Right atrium auricular region (tissue), 2 donors: ENCODE measurements at places on chromosomes 7 and 10.

GRCh38 chr7:50141854-50142253, 48.8 kb upstream of the ZPBP start:
- H3K36me3 ChIP-seq, result no peaks in the 10 kb centered on the region
- H3K4me3 ChIP-seq, result no peak overlapping the region
- no peaks in the 10 kb centered on the region for H3K4me1 ChIP-seq
- H3K27me3 ChIP-seq, result no peaks in the 10 kb centered on the region
- DNase-seq, result no peak
- no peak overlapping the region for H3K27ac ChIP-seq

- H3K27ac ChIP-seq, result no peak overlapping the region
- no peak overlapping the region for H3K4me3 ChIP-seq
- no peaks in the 10 kb centered on the region for H3K27me3 ChIP-seq
- DNase-seq, result no peak
- no peaks in the 10 kb centered on the region for H3K36me3 ChIP-seq
These were observed 136.6 kb downstream of the AHR start for GRCh38 chr7:17434841-17435692.

DNA sequence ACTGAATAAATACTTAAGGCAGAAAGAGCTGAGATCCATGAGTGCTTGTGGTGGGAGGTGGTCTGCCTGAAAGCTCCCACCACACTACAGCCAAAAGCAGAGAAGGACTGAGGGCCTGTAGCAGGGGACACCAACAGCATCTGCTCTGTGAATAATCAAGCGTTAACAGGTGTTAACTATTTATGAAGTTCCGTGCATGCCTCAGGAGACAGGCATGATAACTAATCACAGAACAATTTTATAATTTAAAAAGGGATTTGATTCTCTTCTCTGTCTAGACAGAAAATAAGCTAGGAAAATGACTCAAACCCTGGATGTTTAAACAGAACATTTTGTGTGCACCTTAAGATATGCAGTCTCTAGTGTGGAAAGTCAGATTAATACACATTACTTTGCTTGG, 61.5 kb upstream of the GHITM start:
- H3K4me1 ChIP-seq, result no peaks in the 10 kb centered on the region
- no peak overlapping the region for H3K4me3 ChIP-seq
- H3K36me3 ChIP-seq, result no peaks in the 10 kb centered on the region
- H3K27me3 ChIP-seq, result no peaks in the 10 kb centered on the region

GRCh38 chr7:54037873-54038272, 504.3 kb upstream of the VSTM2A start:
- H3K27me3 ChIP-seq, result no peaks in the 10 kb centered on the region
- DNase-seq, result no peak
- no peaks in the 10 kb centered on the region for H3K4me1 ChIP-seq
- no peak overlapping the region for H3K4me3 ChIP-seq
- H3K27ac ChIP-seq, result no peak overlapping the region

GRCh38 chr7:73988197-73988596, 39.8 kb upstream of the ELN start:
- no peak overlapping the region for H3K4me3 ChIP-seq
- no peaks in the 10 kb centered on the region for H3K27me3 ChIP-seq
- no peaks in the 10 kb centered on the region for H3K36me3 ChIP-seq

GRCh38 chr7:1140476-1141104, 19.4 kb downstream of the ZFAND2A start:
- no peaks in the 10 kb centered on the region for H3K27me3 ChIP-seq
- H3K36me3 ChIP-seq, result no peaks in the 10 kb centered on the region

DNA sequence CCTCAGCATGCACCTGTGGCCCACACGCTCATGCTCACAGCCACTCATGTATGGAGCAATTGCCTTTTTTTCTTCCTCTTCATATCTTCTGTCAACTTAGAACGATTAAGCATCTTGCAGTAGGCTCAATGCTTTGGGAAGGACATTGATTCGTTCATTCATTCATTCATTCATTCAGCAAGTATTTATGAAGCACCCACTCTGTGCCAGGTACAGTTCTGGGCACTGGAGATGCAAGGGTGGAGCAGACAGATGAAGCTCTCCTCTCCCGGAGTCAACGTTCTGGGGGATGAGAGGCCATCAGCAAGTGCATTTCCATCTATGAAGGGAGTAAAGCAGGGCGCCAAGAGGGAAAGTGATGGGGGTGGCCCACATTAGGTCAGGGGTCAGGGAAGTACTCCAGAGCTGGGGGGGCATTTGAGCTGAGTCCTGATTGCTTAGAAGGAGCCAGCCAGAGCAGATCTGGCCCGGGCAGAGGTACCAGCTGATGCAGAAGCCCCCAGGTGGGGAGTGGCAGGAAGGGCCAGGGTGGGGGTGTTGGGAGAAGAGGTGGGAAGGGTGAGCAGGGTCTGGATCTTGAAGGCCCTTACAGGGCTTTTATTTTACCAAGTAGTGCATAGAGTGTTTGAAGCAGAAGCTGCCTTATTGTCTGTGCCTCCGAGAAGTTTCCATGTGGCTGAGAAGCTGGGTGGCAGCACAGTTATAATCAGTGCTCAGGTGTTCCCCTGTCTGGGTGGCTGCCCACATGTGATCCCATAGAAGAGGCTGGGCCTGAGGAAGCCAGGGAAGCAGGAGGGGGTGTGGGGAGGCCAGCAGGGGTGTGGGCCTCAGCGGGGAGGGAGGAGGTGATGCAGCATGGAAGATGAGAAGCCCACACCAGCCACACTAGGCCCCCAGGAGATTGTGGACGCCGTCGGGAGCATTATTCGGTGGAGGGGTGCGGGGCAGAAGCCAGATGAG, 36.2 kb downstream of the CHST3 start:
- peaks cover 69% of the 10 kb centered on the region for H3K4me1 ChIP-seq
- peak overlapping the region; percentile 87 for H3K27ac ChIP-seq
- H3K27me3 ChIP-seq, result no peaks in the 10 kb centered on the region
- DNase-seq, result no peak
- H3K36me3 ChIP-seq, result no peaks in the 10 kb centered on the region
- H3K4me3 ChIP-seq, result no peak overlapping the region

- H3K27ac ChIP-seq, result no peak overlapping the region
- H3K27me3 ChIP-seq, result no peaks in the 10 kb centered on the region
- H3K4me3 ChIP-seq, result no peak overlapping the region
- DNase-seq, result no peak
These were observed 13.8 kb upstream of the RFC2 start for GRCh38 chr7:74267756-74268565.

DNA sequence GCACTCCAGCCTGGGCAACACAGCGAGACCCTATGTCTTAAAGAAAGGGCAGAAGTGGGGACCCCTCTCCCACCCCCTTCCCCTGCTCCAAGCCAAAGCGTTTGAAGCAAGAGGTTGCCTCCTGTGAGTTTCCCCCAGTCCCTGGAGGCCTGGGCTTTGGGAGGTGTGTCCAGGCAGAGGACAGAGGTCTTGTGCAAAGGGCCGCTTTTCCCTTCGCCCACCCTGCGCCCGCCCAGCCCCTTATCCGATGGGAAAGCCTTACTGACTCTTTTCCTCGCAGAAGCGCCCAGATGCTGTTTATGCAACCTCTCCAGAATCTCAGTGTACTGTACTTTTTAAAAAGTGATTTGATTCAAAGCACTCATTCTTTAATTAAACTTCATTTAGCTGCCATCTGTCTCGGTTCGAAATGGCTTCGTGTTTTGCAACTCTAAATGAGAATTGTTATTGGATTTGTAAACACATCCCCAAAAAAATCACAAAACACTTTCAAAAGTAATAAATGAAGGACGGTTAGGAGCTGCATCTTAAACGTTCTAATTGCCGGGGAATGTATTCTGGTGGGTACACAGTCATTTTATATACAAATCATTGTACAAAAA, 50.5 kb upstream of the GTF2I start:
- H3K27ac ChIP-seq, result peak overlapping the region; percentile 51
- peak overlapping the region; percentile 19 for H3K4me3 ChIP-seq
- no peaks in the 10 kb centered on the region for H3K4me1 ChIP-seq
- H3K27me3 ChIP-seq, result no peaks in the 10 kb centered on the region
- no peak for DNase-seq

GRCh38 chr7:82678259-82678658, 234.7 kb upstream of the CACNA2D1 start:
- no peak overlapping the region for H3K27ac ChIP-seq
- H3K4me1 ChIP-seq, result no peaks in the 10 kb centered on the region
- DNase-seq, result no peak
- H3K27me3 ChIP-seq, result no peaks in the 10 kb centered on the region

DNA sequence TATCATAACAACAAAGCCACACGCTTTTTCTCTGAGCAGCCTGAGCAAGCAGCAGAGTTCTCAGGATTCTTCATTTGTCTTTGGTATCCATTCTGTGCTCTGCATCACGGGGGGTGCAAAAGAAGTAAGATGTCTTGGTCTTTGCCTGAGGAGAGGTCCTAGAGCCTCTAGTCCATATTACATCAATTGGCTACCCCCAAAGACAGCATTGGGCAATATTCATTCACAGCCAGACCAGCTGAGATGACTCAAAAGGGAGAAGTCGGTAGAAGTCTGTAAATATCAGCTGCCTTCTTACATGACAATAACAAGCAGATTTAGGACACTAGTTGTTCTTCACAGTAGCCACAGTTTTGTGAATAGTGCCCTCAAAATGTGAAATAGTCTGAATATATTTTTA, 66.6 kb downstream of the FZD1 start:
- no peak overlapping the region for H3K27ac ChIP-seq
- H3K27me3 ChIP-seq, result no peaks in the 10 kb centered on the region
- no peak for DNase-seq

DNA sequence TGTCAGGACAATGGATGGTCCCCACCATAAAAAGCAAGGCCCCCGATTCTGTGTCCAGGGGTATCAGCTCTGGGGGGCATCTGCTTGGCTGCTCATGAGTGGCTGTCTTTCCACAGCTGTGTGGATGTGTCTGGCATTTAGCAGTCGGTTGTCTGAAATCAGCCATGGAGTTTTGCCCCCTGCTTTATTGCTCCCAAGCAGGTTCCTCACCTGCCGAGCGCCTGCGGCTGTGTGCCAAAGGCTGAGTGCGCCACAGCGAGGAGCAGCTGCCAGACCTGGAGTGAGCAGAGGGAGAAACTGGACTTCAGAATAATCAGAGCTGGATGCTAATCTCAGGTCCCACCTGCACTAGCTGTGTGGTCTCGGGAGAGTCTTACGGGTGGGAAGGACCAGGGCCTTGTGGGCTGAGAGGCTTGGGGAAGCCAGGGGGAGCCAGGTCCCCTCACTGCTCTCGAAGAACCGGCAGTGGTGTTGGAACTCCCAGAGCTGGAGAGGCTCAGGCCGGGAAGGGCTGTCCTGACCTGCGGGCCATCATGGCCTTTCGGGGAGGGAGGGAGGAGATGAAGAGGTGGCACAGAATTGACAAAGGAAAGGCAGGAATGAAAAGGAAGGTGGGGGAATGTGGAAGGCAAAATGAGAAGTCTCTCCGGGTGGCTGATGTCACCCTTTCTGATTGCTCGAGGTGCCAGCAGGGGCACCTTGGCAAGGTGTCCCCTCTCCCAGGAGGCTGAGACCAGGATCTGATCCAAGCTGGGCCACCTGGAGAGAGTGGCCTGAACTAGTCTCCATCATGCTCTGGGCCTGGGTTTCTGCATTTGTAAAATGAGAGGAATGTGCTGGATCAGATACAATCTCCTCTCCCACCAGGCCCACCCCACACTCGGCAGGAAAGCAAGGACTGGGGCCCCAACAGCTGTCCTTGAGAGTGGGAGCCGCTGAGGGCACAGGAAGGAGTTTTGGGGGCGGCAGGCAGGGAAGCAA, 30.2 kb upstream of the LEP start:
- H3K4me3 ChIP-seq, result no peak overlapping the region
- no peak for DNase-seq
- H3K36me3 ChIP-seq, result no peaks in the 10 kb centered on the region
- no peak overlapping the region for H3K27ac ChIP-seq

DNA sequence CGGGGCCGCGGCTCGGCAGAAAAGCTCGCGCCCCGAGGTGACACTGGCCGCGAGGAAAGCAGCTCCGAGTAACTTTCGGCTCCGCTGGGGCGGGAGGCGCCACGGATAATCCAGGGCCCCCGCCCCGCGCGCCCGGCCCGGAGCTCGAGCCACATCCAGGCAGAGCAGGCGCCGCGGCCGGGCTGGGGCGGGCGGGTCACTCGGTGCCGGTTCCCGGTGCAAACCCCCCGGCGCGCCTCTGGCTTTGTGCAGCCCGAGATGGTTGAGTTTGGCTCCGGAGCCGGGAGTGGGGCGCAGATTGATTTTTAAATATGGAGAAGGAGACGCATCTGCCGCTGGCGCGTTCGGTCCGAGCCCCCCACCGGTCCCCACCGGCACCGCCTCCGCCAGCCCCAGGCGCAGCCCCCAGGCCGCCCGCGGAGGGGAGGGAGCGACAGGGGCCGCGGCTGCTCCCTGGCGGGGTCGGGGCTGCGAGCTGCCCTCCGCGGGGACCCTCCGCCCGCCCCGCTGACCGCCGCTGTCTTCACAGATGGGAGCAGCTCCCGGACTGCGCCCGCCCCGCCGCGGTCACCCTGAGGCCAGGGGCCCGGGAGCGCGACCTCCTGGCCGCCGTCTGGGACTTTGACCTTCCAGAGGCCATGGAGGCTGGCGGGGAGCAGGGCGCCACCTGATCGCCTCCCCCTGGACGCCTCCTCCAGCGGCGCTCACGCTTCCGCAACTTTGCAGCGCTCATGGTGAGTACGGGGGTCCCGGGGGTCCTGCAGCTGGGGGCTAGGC, 643 bp downstream of the ADGRA1 start:
- no peaks in the 10 kb centered on the region for H3K4me1 ChIP-seq
- H3K27ac ChIP-seq, result no peak overlapping the region
- DNase-seq, result no peak
- peaks cover 15% of the 10 kb centered on the region for H3K27me3 ChIP-seq
- peak overlapping the region; percentile 37 for H3K4me3 ChIP-seq
- H3K36me3 ChIP-seq, result no peaks in the 10 kb centered on the region

- H3K27me3 ChIP-seq, result no peaks in the 10 kb centered on the region
- H3K4me3 ChIP-seq, result no peak overlapping the region
- H3K36me3 ChIP-seq, result no peaks in the 10 kb centered on the region
- DNase-seq, result no peak
- H3K27ac ChIP-seq, result no peak overlapping the region
These were observed 242.5 kb downstream of the VTI1A start for GRCh38 chr10:112689327-112690072.

- peak overlapping the region; percentile 57 for H3K27ac ChIP-seq
- no peak overlapping the region for H3K4me3 ChIP-seq
- H3K4me1 ChIP-seq, result no peaks in the 10 kb centered on the region
- no peaks in the 10 kb centered on the region for H3K36me3 ChIP-seq
- no peaks in the 10 kb centered on the region for H3K27me3 ChIP-seq
These were observed 2.4 kb downstream of the SPOCK2 start for GRCh38 chr10:72085864-72086465.

GRCh38 chr7:20085086-20085485, 132.1 kb downstream of the MACC1 start:
- no peaks in the 10 kb centered on the region for H3K36me3 ChIP-seq
- H3K4me3 ChIP-seq, result no peak overlapping the region
- no peak for DNase-seq
- no peaks in the 10 kb centered on the region for H3K4me1 ChIP-seq
- no peaks in the 10 kb centered on the region for H3K27me3 ChIP-seq
